ENCODE measurements at places on chromosomes 3 and 15.

DNA sequence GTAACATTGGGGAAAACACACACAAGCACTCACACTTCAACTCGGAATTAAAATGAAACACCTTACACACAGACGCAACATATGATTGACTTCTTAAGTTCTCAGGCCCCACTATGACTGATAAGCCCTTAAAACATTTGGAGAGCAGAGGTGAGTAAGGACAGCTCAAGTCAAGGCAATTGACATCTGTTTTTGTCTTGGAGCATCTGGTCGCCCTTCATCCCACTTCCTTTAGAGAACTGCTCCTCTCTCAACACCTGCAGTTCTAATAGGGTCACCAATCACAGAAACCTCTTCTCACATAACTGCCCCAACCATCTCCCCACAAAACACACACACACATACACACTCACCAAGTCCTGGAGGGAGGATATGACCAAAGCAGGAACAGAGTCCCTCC, 43.4 kb downstream of the ERC2 start:
- no peak for DNase-seq

DNA sequence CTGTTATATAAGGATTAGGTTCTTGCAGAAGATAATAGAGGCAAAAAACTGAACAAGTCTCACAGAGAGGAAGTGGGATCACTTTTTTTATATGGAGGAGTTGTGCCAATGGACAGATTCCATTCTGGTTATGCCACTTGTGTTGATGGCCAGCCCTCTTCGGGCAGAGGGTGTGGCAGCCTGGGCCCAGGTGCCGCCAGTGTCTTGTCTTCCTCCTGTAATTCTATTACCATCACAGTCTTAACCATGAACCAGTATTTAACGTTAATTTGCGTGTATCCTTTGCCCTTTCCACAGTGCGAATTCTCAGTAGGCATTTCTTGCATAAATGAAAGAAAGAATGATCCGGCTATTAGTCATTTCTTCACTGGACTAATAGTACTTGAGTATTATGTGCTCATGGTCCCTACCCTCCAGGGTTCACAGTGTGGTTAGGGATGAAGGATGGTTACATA, 7.0 kb upstream of the USP4 start:
- DNase-seq: no peak

- DNase-seq: no peak
These were observed 135.8 kb upstream of the RORA start for GRCh38 chr15:61364871-61365270.

- DNase-seq: no peak
These were observed 123.6 kb upstream of the SKOR1 start for GRCh38 chr15:67701669-67702068.

DNA sequence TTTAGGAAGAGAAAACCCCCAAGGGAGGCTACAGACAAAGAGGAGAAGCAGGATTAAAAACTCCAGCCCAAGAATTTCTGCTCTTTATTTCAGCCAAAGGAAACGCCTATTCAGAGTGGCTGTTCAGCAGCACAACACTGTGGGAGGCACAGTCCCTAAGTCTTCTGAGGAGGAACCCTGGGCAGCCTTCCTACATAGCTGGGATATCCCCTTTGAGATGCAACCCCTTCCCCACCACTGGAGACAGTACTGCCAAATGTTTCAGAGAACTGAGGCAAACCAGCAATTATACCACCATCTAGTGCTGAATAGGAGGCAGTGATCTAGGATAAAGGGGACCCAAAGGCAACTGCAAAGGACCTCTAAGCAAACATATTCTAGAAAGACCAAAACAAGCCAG, 168.1 kb downstream of the VPS13C start:
- no peak for DNase-seq

- DNase-seq: no peak
These were observed 32.6 kb downstream of the GALNT15 start for GRCh38 chr3:16207031-16207430.
